Cardiac fibroblast (primary cell): ENCODE measurements at places on chromosomes 2 and 18.

- DNase-seq = no peak
Observed at GRCh38 chr2:77470096-77470495, 52.1 kb downstream of the LRRTM4 start.

GRCh38 chr2:206942592-206943478 is 3.5 kb downstream of the CPO start:
- no peak for DNase-seq

DNA sequence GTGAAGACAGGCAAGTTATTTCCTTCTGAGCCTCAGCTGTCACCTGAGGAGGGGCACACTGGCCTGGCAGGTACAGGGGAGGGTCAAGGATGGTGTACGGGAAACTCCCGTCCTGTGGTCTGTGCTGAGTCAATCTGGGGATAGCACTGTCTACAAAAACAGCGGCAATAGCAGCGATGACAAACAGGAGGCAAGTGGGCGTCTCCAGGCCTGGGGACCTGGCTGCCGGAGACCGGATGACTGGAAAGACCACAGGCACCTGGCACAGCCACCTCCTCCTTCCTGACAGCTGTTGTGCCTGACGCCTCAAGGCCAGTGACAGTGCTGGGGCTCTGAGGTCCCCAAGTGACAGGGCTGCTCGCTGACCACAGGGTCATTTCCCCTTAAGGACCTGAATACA is 202.1 kb upstream of the HS6ST1 start:
- no peak for DNase-seq

DNA sequence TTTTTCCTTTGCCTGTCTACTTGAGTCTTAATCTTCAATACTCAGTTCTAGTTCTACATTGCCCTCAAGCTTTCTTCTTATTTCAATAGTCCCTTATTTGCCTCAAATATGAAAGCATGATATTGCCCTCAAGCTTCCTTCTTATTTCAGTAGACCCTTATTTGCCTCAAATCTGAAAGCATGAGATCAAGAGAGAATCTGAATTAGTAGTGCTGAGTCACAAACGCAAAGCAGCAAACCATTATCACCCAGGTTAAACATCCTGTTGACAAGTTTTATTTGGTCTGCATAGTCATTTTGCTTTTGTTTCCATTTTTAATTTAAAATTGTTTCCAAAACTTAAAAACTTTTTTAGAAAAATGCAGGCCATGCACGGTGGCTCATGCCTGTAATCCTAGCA is 583.3 kb upstream of the FSHR start:
- no peak for DNase-seq

GRCh38 chr18:79402977-79403722 is 7.4 kb downstream of the NFATC1 start:
- peak; percentile 70 for DNase-seq

GRCh38 chr2:199130501-199130900 is 327.2 kb downstream of the SATB2 start:
- DNase-seq = no peak

DNA sequence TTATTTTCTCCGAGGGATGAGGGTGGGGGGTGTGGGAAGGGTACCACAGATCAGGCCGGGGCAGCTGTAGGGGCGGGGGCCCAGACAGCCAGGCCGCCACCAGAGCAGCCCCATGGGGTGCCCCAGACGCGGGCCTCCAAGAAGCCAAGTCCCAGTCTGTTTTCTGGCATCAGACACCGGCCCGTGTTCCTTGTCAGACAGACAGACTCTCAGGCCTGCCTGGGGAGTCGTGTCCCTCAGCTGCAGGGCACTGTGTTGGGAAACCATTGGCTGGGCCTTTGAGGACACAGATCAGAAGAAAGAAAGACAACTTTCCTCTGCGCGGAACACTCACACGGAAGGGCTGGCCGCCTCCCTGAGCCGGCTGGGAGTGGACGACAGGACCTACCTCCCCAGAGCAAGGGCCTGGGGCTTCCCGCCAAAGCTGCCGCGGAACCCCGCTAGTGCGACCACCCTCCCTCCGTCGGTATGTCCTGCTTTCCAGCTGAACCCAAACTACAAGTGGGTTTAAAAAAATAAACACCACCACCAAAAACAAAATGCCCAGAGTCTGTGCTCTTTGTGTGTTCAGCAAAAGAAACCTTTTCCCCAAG is 88.0 kb downstream of the SMAD7 start:
- DNase-seq = no peak

DNA sequence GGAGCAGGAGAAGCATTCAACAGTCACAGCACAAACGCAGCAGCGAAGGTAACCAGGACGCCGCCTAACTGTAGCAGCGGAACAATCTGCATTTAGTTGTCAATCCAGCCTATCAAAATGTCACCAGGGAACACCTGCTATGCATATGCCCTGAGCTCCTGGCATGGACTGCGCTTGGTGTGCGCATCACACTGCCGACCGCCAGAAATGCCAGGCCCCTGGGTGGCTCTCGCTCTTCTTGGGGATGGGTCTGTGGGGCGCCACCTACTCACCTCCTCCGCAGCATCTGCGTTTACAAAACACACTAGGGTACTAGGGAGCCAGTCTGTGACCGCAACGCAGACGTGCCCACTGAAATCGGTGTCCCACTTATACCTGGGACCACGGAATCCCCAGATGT is 31.7 kb downstream of the ZNF516 start:
- DNase-seq = no peak
